ENCODE measurements at places on chromosomes 12 and 14.

- DNase-seq: no peak
These were observed 322.4 kb upstream of the DCN start for GRCh38 chr12:91505006-91505405.

DNA sequence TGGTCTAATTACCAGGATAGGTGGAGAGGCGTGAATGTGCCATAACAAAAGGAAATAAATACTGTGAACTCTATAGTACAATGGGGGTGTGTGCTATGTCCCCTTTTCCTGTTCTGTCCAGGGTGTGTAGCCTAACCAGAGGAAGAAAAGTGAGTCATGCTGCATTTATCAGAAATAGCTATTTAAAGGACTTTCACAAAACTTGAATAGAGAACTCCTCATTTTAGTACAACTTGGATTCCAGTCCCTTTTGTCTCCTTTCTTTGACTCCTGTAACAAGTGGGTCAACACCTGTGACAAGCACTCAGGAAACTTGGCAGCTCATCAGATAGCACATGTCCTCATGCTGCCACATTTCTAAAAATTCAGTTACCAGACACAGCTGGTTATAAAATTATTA is 123.4 kb downstream of the CCDC91 start:
- no peak for DNase-seq

DNA sequence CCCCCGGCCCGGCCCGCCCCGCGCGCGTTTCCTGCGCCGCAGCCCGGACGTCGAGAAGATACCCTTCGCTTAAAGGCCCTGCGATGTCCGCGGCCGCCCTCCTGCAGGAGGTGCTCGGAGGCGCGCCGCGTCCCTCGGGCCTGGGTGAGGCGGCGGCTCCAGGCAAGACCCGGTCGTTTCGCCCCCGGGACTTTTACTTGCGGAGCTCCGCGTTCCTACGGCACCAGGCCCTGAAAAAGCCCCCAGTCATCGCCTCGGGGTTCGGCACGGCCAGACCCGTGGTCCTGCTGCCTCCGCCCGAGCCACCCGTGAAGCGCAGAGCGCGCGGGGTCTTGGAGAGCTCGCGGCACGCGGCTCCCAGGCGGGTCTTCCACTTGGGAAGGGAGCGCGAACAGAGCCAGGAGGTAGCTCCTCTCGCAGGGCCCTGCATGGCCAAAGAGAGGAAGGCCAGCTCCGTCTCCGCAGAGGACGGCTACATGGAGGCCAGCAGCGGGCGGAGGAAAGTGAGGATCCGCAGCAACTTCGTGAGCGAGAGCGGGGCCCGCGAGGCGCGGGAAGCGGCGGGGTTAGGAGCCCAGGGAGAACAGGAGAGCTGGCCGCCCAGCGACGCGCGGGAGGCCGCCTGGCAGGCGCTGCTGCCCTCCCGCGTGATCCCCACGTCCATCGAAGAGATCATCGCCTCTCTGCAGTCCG is 26.9 kb downstream of the TTC6 start:
- DNase-seq: no peak

DNA sequence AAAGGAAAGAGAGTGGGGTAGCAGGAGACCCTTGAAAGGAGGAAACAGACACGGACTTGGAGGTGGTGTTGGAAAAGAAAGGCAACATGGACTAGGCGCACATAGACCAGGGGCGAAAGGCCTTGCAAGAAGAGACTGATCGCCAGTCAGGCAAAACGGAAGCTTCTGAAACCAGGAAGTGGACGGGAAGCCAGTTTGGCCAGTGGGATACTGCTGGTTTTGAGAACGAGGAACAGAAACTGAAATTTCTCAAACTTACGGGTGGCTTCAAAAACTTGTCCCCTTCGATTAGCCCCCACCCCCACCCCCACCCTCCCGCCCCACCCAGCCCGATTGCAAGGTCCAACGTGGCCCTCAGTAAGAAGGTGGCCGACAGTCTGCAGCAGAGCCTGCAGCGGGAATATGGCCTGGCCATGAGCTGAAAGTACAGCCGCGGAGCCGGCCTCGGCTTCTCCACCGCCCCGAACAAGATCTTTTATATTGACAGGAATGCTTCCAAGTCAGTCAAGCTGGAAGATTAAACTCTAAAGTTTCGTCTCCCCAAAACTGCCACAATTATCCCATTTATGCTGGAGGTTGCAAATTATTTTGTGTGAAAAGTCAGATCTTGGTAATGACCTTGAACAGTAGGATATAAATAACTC is 364.7 kb downstream of the BCAT1 start:
- DNase-seq: no peak

GRCh38 chr12:120115692-120116440 is 687 bp downstream of the RAB35 start:
- DNase-seq: no peak

DNA sequence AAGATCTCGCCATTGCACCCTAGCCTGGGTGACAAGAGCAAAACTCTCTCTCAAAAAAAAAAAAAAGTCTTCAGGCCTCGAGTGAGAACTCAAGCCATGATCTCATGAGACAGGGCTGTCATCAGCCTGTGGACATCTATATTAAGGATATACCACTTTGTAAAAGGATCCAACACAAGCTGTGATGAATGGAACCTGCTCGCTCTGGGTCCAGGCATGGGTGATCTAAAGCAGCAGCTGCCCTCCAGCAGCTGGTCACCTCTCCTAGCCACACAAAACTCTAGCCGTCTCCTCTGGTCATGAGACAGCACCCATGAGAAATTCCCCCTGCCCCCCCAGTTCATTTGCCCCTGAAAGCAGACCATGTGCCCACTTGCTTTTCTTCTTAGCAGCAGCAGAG is 19.1 kb upstream of the DGLUCY start:
- DNase-seq: no peak

DNA sequence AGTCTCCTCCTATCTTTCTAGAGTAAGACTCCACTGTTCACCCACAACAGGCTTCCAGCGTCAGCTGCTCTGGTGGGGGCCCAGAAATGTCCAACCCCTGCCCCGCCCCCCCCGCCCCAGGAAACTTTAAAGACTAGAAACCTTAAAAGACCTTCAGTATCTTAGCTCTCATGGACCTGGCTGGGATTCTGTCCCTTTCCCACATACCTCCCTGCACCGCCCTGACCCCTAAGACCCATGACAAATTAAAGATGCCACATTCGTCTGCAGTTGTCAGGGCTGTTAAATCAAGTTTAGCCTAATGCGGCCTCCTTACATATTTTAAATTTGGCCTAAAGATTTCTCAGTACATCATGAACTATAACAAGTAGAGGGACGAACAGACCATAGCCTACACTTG is 10.0 kb upstream of the SERPINA10 start:
- no peak for DNase-seq

DNA sequence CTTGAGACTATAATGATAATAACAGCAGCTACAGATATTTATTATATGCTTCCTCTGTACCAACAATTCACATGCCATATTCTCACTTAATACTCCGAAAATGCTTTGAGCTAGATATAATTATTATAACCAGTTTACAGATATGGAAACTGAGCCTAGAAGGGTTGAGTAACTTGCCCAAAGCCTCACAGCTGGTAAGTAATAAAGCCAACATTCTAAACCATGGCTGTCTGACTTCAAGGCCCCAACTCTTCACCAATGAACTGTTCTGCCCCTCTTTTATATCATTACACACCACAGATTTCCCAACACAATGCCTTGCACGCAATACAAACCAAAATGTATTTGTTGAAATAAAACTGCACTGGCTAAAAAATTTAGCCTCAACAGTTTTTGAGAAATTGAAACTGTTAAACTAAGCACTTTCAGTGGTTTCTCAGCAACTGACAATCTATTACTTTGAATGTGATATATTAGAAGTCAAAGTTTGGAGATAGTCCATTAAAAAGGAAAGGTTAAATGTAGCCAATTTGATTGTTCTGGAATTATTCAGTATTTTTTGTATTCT is 222.5 kb upstream of the ARHGAP5 start:
- DNase-seq: no peak

DNA sequence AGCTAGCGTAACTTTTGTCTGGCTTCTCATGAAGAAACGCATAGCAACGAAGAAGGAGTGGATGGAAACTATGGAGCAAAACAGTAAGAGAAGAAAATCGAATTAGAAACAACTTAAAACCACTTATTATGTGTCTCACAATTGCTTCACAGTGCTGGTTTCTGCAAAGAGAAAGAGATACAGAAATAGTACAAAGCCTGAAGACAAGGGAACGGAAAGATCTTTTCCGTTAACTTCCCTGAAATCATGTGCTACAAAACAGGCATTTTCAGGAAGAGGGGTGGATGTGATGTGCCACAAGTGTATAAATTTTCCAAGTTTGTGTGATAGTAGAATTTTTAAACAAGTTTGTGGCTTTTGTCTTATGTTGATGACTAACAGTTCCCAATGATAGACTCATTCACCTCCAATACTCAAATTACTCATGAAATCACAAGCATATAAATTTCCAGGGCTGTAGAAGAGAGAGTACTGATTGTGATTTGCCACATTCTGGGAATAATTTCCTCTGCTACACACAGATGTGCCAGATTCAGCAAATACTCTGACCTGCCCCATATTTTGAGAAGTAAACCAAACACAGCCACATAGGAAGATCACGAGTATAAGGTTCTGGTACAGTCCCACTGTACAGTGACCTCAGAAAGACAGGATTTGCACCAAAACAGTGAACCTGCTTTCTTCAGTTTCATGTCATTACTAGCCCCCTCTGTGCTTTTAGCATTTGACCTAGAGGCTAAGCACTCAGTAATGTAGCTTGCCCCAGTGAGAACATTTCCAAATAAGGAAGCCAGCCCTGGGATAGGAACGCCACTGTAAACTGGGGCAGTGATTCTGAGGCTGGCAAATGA is 41.4 kb upstream of the PPFIA2 start:
- DNase-seq: no peak

DNA sequence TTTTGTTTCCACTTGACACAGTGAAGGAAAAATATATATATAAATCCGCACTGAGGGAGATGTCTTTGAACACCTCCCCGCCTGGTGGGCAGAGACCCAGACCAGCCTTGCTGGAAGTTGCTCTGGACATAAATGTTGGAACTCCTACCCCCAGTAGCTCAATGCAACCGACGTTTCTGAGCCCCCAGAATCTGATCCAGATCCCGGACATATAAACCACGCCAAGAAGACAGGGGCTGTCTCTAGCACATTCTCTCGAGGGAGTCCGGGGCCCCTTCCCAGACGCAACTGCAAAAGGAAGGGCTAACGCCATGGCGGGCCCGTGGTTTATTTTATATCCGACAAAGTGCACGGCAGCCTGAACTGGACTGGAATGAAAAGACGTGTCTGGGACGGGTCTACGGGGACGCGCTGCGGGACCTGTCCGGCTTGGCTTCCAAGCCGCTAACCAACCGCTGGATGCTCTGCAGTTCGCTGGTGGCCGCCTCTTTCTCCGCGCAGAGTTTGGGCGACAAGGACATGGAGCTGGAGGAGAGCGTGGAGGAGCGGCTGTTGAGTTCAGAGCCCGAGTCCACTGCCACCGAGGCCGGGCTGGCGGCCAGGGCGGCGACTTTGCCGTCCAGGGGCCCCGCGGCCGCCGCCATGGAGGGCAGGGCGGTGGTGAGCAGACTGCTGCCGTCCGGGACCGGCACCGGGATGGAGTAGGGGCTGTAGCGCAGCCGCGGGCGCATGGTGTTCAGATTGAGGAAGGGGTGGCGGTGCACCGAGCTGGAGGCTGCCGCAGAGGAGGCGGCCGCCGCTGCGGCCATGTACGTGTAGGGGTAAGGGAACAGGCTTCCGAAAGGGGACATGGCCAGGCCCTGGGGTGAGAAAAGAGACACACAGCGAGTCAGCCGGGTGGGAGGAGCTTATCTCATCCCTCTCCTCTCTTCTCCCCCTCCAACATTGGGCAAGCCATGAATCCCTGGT is 12.2 kb downstream of the TBX3 start:
- no peak for DNase-seq

- DNase-seq: no peak
These were observed 41.6 kb downstream of the RHOJ start for GRCh38 chr14:63245893-63246292.

DNA sequence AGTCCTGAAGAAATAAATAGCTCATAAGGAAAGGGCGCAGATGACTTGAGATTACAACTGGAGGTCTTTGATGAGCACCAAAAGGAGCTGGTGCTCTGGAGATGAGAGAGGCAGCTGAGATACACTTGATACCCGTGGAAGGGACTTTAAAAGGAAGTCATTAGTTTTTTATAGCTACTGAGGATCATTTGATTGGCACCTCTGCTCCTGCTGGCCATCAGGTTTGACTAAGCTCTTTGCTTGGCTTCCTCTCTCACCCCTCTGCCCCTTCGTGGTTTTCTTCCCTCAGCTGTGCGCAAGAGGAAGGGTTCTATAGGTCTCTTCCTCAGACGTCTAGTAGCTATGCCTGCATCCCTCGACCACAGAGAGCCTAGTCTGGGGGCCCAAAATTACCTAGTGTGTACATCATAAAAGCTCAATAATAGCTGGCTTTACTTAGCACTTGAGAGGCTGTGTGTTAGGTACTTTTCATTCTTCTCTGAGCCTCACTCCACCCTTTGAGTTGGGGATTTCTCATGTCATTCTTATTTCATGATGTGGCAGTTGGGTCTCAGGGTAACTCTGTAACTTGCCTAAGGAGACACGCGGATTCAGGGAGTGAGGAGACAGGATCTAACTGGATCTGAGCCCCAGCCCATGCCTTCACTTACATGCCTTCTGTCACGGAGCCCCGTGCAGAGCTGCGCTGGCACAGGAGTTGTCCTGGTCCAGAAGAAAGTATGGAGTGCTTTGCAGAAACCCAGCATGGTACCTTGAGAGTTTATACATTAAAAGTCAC is 68.4 kb upstream of the ASPG start:
- DNase-seq: no peak

DNA sequence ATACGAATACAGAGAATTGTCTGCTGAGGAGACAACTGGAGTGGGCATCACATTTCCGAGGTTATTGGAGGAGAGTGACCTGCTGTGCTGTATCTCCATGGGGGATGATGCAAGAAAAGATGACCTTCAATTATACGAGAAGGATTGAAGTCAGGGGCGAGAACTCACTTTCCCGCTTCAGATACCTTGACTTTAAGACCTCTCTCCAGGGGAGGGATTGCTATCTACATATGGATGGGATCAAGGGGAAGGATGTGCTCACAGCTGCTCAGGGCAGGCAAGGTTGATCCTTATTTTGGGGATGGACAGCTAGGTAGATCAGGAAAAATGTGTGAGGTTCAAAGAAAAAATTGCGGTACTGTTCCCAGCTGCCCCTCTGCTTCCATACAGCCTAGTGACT is 24.4 kb downstream of the NEUROD4 start:
- no peak for DNase-seq

DNA sequence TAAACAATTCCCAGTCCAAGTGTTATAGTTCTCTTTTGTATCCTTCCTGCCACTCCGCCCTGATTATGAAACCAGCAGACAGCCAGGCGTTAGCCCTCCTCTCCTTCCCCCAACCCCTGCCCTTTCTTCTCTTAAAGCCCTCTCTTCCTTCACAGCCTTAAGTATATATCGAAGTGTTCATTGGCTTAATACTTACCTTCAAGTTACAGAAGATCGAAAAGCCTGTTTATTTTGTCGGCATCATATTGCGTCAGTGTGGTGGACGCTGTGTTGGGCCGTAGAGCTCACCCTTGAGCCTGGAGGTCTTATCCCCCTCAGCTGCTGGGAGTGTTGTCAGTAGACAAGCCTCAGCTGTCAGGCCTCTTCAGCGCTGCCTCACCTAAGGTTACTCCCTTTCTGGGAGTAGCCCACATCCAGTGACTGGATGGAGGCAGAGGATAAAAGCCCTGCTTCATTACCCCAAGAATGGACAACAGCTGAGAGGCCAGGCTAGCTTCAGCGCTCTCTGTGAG is 36.2 kb downstream of the CMAS start:
- no peak for DNase-seq

Measured in stimulated activated CD4-positive, alpha-beta T cell treated with anti-CD3 and anti-CD28 coated beads, TNF-alpha, amount 100 ng/mL, for 24 hours (primary cell).